Endothelial cell (in vitro differentiated cells): ENCODE measurements at places on chromosomes 13 and 19.
A peak's percentile ranks its signal among the peaks of the same experiment; 100 is the strongest.

DNA sequence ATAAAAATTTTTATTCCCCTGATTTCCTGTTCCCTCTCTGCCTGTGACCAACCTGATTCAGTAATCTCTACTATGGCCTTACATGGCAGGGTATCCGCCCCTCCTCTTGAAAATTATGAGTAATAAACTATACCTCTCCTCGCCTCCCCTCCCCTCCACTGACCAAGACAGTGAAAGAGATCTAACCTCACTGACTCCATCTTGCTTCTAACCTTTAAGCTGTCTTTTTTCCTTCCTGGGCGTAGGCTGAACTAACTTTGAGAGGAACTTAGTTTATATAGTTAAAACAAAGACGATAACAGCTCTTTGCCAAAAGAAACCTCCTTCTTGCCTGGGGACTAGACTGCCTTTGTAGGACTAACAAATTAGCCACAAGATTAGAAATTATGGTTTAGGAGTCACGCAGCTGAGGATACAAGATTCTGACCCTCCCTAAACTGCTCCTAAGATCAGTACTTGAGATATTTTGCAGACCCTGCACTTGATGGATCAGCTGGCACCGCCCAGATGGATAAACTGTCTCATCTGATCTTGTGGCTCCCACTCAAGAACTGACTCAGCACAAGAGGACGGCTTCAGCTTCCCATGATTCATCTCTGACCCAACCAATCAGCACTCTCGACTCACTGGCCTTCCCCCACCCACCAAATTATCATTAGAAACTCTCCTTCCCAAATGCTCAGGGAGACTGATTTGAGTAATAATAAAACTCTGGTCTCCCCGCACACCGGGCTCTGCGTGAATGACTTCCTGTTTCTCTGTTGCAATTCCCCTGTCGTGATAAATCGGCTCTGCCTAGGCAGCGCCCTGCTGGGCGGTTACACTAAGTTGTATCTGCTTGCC, 187.1 kb downstream of the TDRD3 start:
- DNase-seq: no peak

- DNase-seq: peak; percentile 80
These were observed 86.6 kb downstream of the FLT1 start for GRCh38 chr13:28408235-28408848.

GRCh38 chr13:49652355-49653305, 24.3 kb downstream of the ARL11 start:
- peak; percentile 54 for DNase-seq

DNA sequence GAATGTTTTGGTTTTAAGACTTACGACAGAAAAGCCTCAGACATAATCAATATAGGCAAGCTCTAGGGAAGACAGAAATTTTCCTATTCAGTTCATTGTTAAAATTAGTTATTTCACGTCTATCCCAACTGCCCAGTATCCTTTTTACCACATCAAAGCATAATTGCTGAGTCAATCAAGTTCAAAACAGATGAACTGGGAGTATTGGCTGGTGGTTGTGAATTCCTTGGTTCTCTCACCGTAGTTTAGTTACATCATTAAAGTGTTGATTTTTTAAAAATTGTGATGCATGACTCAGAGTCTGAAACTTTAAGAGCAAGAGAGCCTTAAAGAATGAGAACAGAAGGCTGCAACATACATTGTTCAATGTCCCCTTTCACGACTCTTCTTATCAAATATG, 143.3 kb upstream of the FREM2 start:
- DNase-seq: no peak

DNA sequence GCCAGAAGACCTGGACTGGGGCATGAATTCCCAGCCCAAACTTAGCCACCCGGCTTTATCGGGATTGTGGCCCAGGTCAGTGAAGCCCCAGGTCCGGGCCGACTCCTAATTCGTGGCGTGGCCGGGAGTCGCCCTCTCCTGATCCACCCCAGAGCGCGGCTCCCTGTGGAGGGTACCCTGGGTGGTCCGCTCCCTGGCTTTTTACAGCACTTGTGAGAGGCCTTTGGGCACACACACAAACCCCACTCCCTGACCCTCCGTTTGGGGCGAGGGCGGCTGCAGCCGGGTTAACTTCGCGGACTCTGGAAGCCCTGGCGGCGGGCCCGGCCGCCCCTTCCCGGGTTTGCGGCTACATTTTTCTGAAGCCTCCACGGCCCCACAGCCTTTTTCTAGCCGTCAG, 56.4 kb downstream of the ZNF568 start:
- DNase-seq: no peak

GRCh38 chr13:23903906-23904280, 6.6 kb upstream of the C1QTNF9B start:
- DNase-seq: peak; percentile 34

DNA sequence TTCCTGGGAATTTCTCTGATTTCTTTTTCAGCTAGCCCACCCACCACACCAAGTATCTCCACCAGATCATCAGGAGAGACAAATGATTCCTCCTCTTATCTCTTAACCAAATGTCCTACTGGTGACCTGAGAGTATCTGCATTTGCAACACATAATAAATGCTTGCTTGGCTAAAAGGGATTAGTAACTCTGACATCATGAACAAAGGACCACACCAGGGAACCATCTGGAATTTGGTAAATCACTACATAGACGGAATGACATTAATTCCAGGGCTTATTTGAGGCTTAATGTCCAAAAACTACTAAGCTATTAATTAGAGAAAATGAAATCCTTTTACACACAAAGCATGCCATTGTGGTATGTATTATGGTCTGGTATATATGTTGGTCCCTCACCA, 139.0 kb downstream of the RAP2A start:
- no peak for DNase-seq

DNA sequence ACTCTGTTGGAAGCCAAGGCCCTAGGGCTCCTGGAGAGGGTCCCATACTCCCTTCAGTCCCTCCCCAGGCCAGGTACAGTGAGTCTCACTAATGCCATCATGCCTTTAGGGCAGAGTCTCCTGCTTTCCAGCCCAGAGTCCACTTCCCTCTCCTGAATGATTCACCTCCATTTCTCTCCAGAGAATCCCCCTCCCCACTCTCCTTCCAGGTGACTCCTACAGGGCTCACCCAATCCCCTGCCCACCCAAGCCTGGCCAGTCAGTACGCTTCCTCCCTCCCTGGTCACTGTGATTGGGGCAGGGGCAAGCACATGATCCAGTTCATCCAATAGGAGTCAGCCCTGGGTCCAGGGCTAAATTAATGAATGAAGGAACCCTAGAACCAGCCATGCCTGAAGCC, 35.0 kb upstream of the PNMA8B start:
- no peak for DNase-seq

GRCh38 chr19:51571599-51571998, 516 bp downstream of the ZNF175 start:
- no peak for DNase-seq

GRCh38 chr13:30333616-30334015, 26.3 kb upstream of the KATNAL1 start:
- no peak for DNase-seq

DNA sequence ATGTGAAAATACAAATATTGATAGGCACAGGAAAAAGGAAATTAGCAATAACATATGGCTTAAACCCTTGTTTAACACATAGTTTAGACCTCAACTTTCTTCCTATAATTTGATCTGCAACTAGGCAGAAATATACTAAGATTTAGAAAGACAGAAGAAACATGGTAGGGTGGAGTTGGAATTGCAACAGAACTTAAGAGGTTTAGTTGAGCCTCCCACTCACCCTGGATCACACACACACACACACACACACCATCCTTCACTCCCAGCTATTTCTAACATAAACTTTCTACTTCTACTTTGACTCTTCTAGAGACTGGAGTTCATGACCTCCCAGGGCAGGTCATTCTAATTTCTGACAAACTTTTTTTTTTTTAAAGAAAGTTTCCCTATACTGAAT, 47.4 kb downstream of the FLT3 start:
- DNase-seq: no peak

DNA sequence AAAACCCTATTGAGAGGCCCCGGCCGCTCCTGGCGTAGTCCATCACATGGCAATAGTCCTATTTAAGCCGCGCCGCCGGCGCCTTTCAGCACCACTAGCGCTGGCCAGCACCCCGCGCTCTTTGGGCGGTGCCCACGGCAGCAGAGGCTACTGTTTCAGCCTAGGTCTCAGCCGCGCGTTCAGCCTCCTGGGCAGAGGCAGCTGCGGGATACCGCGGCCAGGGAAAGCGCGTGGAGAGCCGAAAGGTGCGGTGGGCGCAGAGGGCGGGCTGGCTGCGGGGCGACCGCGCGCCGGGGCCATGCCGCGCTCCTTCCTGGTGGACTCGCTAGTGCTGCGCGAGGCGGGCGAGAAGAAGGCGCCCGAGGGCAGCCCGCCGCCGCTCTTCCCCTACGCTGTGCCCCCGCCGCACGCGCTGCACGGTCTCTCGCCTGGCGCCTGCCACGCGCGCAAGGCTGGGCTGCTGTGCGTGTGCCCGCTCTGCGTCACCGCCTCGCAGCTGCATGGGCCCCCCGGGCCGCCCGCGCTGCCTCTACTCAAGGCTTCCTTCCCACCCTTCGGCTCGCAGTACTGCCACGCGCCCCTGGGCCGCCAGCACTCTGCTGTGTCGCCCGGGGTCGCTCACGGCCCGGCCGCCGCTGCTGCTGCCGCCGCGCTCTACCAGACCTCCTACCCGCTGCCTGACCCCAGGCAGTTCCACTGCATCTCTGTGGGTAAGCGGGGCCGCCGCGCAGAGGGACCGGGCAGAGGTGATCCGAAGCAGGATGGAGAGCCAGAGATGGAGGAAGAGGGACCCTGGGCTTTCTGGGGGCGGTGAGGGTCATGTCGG, at the start of gene GSX1:
TSS of gene GSX1 (plus strand) at position 91 of the 826 bp plus-strand sequence. CDS start at position 299, 208 bp downstream.
- DNase-seq: peak; percentile 86

GRCh38 chr19:53507523-53508442, 30.2 kb upstream of the ZNF331 start:
- DNase-seq: no peak

GRCh38 chr13:45728759-45729158, 26.6 kb downstream of the CBY2 start:
- peak; percentile 40 for DNase-seq
